Sigmoid colon (tissue), 7 donors: ENCODE measurements at places on chromosomes 3 and 15. TPM values are rescaled to one million over a fixed set of nuclear protein-coding genes. Genes with fewer than 3 reads are reported as not detected.

DNA sequence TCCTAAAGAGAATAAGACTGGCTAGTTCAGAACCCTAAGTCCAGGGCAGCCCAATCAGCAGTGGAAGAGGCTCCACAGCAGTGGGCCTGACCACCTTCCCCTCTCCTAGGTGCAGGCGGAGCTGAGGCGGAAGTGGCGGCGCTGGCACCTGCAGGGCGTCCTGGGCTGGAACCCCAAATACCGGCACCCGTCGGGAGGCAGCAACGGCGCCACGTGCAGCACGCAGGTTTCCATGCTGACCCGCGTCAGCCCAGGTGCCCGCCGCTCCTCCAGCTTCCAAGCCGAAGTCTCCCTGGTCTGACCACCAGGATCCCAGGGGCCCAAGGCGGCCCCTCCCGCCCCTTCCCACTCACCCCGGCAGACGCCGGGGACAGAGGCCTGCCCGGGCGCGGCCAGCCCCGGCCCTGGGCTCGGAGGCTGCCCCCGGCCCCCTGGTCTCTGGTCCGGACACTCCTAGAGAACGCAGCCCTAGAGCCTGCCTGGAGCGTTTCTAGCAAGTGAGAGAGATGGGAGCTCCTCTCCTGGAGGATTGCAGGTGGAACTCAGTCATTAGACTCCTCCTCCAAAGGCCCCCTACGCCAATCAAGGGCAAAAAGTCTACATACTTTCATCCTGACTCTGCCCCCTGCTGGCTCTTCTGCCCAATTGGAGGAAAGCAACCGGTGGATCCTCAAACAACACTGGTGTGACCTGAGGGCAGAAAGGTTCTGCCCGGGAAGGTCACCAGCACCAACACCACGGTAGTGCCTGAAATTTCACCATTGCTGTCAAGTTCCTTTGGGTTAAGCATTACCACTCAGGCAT lies 33.7 kb downstream of the VIPR1 start:
- no peaks in the 10 kb centered on the region for H3K4me1 ChIP-seq
- H3K27ac ChIP-seq: no peak overlapping the region
- no peaks in the 10 kb centered on the region for H3K27me3 ChIP-seq
- no peaks in the 10 kb centered on the region for H3K36me3 ChIP-seq
- no peak overlapping the region for H3K4me3 ChIP-seq

GRCh38 chr3:111720681-111721380 lies 125.7 kb upstream of the ZBED2 start:
- no peak overlapping the region for H3K27ac ChIP-seq
- no peak for DNase-seq

- H3K4me1 ChIP-seq: no peaks in the 10 kb centered on the region
- H3K36me3 ChIP-seq: peaks cover 8% of the 10 kb centered on the region
- H3K4me3 ChIP-seq: no peak overlapping the region
- no peaks in the 10 kb centered on the region for H3K27me3 ChIP-seq
- no peak overlapping the region for H3K27ac ChIP-seq
These were observed 43.2 kb upstream of the PTPN23 start for GRCh38 chr3:47337656-47338055.

DNA sequence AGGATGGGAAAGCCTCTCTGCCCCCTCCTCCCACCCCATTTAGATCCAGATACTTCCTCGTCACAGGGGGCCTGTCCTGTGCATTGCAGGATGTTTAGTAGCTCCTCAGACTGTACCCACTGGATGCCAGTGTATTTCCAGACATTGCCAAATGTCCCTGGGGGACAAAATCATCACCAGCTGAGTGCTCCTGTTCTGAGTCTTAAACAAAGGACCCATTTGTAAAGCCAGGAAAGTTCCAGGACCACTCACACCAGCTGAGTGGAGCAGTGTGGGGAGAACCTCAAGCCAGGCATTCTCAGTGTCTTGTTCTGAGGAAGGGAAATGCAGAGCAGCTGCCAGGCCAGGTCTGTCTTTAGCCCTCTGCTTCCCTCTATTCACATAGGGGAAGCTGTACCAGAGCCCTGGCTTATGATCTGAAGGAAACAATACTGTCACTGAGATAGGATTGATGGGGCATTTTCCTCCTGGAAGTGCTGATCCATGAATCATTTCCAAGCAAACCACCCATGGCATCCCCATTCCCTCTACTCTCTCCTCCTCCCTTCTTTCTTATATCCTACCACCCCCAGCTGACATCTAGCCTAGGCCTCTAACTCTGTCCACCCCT lies 67.4 kb upstream of the MEX3B start:
- H3K36me3 ChIP-seq: no peaks in the 10 kb centered on the region
- no peaks in the 10 kb centered on the region for H3K27me3 ChIP-seq
- H3K4me1 ChIP-seq: no peaks in the 10 kb centered on the region

GRCh38 chr3:30289766-30290165 lies 316.6 kb upstream of the TGFBR2 start:
- H3K36me3 ChIP-seq: no peaks in the 10 kb centered on the region
- DNase-seq: no peak
- peaks cover 16% of the 10 kb centered on the region for H3K4me1 ChIP-seq
- H3K27me3 ChIP-seq: no peaks in the 10 kb centered on the region
- H3K4me3 ChIP-seq: no peak overlapping the region

DNA sequence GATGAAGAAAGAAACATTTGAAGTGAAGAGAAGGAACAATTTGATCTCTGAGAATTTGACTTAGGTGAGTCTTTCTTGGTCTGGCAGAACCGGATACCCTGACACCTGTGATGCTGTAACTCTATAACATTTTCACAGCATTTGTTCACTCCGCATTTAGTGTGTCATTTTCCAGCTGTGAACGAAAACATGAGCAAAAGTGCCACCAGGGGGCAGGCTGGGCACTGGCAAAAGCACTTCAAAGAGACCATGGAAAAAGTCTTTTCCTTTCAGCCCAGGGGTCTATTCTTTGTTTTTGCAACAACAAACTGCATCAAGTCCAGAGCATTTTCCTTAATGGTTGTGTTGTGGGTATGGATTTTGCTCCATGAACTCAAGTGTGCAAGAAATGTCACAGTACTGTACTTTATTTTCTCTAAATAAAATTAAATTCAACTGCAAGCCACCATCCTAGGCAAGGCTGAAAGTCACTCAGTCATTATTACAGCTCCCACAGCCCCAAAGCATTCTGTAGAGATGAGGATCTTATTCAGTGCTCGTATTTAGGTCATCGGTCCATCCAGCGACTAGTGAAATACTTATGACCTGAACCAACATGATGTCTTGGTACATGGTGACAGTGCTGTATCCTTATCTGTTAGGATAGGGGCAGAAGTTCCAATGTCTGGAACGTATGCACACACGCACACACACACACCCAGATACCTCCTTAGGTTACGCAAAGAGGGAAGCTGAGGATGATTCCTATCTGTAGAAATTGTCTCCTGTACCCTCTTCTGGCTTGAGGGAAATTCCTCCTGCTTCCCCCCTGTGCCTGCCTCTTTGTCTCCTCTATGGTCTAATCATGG lies 125.5 kb downstream of the GADL1 start:
- peak; percentile 78 for DNase-seq
- H3K27ac ChIP-seq: no peak overlapping the region
- no peaks in the 10 kb centered on the region for H3K27me3 ChIP-seq
- H3K4me1 ChIP-seq: no peaks in the 10 kb centered on the region

DNA sequence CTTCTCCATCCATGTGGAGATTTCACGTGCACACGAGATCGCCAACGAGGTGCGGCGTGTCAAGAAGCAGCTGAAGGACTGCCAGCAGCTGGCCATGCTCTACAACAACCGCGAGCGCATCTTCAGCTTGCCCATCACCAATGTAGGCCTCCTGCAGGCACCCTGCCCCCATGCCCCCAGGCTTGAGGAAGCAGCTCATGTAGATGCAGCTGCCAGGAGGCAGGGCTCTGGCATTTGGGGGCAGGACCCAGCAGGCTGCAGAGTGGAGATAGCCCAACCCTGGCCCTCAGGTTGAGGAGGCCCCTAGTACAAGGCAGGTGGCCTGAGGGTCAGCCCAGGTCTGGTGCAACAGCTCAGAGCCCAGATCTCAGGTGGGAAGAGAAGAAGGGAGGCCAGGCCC lies 36.4 kb downstream of the DNAH1 start:
- no peak overlapping the region for H3K27ac ChIP-seq
- H3K27me3 ChIP-seq: no peaks in the 10 kb centered on the region
- no peaks in the 10 kb centered on the region for H3K36me3 ChIP-seq
- H3K4me1 ChIP-seq: no peaks in the 10 kb centered on the region
- H3K4me3 ChIP-seq: no peak overlapping the region

- H3K4me1 ChIP-seq: peaks cover 8% of the 10 kb centered on the region
- peak overlapping the region; percentile 9 for H3K27ac ChIP-seq
- H3K27me3 ChIP-seq: no peaks in the 10 kb centered on the region
- no peaks in the 10 kb centered on the region for H3K36me3 ChIP-seq
These were observed 17.1 kb downstream of the TRAIP start for GRCh38 chr3:49839193-49839809.

- H3K27me3 ChIP-seq: no peaks in the 10 kb centered on the region
- no peaks in the 10 kb centered on the region for H3K4me1 ChIP-seq
- DNase-seq: no peak
- no peak overlapping the region for H3K4me3 ChIP-seq
These were observed 302.9 kb upstream of the ARHGEF26 start for GRCh38 chr3:153818338-153818737.

GRCh38 chr3:27939521-27939920 lies 217.4 kb upstream of the EOMES start:
- DNase-seq: no peak
- no peak overlapping the region for H3K27ac ChIP-seq
- H3K27me3 ChIP-seq: no peaks in the 10 kb centered on the region
- no peak overlapping the region for H3K4me3 ChIP-seq

DNA sequence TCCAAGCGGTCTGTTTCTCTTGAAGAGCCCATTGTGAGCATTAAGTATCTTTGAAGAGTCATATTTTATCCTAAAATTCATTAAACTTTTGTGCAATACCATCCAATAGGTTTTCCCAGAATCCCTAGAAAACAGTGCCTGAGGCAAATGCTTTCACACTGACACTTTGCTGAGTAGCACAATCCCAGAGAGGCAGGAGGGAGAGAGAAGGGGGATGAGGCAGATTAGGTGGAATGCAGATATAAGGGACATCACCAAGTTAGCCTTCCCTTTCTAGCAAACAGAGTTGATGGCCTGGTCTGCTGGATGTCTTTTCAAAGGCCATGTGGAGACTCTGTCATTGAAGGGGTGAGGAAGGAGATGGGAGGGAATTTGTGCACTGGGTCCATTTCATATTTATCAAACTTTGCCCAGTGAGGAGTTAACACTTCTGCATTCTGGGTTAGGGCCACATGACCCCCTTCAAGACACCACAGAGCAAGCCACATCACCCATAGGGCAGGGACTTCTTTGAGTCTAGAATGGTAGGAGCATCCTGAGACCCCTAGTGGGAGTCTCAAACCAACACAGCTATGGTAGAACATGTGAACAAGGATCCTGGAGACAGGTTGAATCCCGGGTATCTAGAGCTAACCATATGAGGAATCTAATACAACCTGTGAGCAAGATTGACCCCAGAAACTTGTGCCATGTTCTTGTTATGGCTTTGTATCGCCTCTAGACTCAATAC lies 32.0 kb upstream of the SEMA6D start:
- H3K4me1 ChIP-seq: no peaks in the 10 kb centered on the region
- H3K27me3 ChIP-seq: no peaks in the 10 kb centered on the region
- H3K4me3 ChIP-seq: no peak overlapping the region
- no peak overlapping the region for H3K27ac ChIP-seq
- no peaks in the 10 kb centered on the region for H3K36me3 ChIP-seq

DNA sequence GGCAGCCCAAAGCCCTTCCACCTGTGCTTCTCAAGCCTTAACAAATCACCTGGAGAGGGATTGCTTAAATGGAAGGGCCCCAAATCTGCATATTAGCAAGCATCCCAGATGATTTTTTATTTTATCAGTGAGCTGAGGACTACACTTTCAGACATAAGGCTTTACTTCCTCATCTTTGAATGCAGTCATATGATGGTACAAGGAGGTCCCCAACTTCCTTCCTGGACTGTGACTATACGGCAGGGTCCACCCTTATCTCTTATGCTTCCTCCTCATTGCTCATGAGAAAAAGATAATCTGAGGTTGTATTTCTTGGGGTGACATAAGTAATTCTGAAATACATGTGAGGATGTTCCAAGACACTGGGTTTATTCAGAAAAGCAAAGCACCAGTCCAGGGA lies 13.7 kb upstream of the HEG1 start:
- no peaks in the 10 kb centered on the region for H3K36me3 ChIP-seq
- no peak overlapping the region for H3K4me3 ChIP-seq
- H3K27me3 ChIP-seq: no peaks in the 10 kb centered on the region
- no peak overlapping the region for H3K27ac ChIP-seq

DNA sequence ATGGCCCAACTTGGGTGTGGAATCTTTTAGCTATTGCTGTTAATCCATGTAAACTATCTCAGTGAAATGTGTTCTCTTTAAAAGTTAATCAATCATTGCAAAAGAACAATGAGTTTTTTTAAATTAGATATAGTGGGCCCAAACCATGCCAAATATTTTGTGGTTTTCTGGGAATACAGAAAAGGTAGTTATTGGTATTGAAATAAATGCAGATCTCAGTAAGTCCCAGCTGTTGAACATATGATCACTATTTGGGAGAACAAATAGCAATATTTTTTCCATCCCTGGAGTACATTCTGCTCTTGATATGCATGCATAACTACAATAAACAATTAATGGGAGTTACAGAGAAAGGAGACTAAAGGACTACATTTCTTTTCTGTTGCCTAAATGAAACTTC lies 36.0 kb upstream of the LEKR1 start:
- no peak overlapping the region for H3K27ac ChIP-seq
- DNase-seq: no peak
- no peaks in the 10 kb centered on the region for H3K27me3 ChIP-seq

DNA sequence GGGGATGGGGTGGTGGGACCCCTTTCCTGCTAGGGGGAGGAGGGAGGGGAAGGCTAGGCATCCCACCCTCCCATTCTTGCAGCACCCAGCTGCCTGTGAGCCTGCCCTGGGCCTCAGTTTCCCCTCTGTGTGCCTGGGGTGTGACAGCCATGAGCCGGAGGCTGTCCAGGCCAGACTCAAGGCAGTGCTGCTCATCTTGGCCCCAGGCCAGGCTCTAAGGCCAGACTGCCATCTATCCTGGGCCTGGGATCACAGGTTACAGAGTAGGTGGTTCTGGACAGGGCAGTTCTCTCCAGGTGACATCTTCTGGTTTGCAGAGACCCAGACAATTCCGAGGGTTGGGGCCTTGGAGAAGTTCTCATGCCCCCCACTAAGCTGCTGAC lies 3.3 kb upstream of the VILL start:
- H3K36me3 ChIP-seq: no peaks in the 10 kb centered on the region
- H3K27ac ChIP-seq: no peak overlapping the region
- H3K27me3 ChIP-seq: no peaks in the 10 kb centered on the region
- DNase-seq: peak; percentile 46
- H3K4me1 ChIP-seq: no peaks in the 10 kb centered on the region

GRCh38 chr15:82551646-82552247 lies 11.5 kb upstream of the RPS17 start:
- H3K4me1 ChIP-seq: no peaks in the 10 kb centered on the region
- no peak overlapping the region for H3K27ac ChIP-seq
- H3K36me3 ChIP-seq: no peaks in the 10 kb centered on the region
- H3K4me3 ChIP-seq: no peak overlapping the region
- H3K27me3 ChIP-seq: no peaks in the 10 kb centered on the region

The CNTN4 gene
- total RNA-seq: 7.5 TPM

The TMEM42 gene
- total RNA-seq: 8.8 TPM

The IL5RA gene
- under 0.01 TPM for total RNA-seq

The MST1R gene
- total RNA-seq: 4.2 TPM

The PCOLCE2 gene
- 19.4 TPM for total RNA-seq

The SEMA7A gene
- 1.1 TPM for total RNA-seq

The ANKUB1 gene
- total RNA-seq: not detected

The NEK11 gene
- 12.2 TPM for total RNA-seq

The A4GNT gene
- not detected for total RNA-seq

The RTP1 gene
- not detected for total RNA-seq

The FYTTD1 gene
- total RNA-seq: 63.9 TPM

The PLCB2 gene
- total RNA-seq: 7.2 TPM

The EPB42 gene
- not detected for total RNA-seq
